Activated CD4-positive, alpha-beta T cell treated with anti-CD3 and anti-CD28 coated beads, Interleukin-2, amount 50 U/mL, for 1 hour (primary cell): ENCODE measurements at places on chromosomes 5 and 9.

- no peak for DNase-seq
These were observed 98.7 kb downstream of the ADCY2 start for GRCh38 chr5:7494481-7495130.

- no peak for DNase-seq
These were observed 31.4 kb upstream of the ANKRD55 start for GRCh38 chr5:56264417-56265025.

GRCh38 chr9:134011401-134011800, 13.9 kb upstream of the BRD3OS start:
- DNase-seq, result no peak

- DNase-seq, result no peak
These were observed 65.2 kb upstream of the ADRA1B start for GRCh38 chr5:159851053-159851452.

DNA sequence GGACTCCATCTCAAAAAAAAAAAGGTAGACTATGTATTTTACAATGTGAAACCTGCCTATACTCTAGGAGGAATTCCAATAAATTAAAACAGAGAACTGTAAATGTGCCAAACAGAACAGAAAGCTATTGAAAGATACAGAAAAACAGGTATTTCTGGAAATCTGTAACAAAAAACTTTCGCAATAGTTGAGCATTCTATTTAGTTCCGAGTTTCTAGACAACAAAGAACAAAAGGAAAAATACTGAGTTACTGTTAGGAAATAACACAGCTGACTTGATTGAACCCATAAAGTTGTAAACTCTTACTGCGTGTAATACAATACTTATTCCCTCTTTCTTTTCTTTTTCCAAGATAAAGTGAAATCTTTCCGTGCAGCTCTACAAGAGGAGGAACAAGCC, 18.6 kb downstream of the DIMT1 start:
- no peak for DNase-seq

DNA sequence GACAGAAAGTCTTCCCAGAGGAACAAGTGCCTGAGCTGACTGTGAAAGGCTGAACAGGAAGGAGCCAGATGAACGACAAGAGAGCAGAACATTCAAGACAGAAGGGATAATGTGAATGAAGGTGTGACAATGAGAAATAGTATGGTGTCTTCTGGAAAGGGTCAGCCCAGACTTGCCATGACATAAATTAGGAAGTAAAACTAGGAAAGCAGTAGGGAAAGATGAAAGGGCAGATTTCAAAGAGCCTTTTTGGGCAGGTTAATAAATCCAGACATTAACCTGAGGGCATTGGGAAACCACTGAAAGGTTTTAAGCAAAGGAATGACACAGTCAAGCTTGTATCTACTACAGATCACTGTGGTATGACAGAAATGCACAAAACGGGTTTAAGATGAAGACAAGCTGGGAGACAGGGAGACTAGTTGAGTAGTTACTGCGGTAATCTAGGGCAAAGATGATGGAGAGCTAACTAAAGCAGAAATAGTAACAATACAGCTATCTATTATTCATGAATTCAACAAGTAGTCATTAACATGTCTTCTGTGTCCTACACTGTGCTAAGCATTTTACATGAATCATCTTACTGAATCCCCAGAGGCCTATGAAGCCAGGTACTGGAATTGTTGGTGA, 580.9 kb upstream of the WWC1 start:
- DNase-seq, result no peak

GRCh38 chr9:95506678-95507463, 9.9 kb downstream of the PTCH1 start:
- DNase-seq, result peak; percentile 23

- no peak for DNase-seq
These were observed 534 bp upstream of the SAPCD2 start for GRCh38 chr9:137070906-137071275.

GRCh38 chr9:123364241-123364824, 8.3 kb downstream of the CRB2 start:
- DNase-seq, result no peak

- peak; percentile 66 for DNase-seq
These were observed 1.8 kb upstream of the FAM78A start for GRCh38 chr9:131277910-131278701.

DNA sequence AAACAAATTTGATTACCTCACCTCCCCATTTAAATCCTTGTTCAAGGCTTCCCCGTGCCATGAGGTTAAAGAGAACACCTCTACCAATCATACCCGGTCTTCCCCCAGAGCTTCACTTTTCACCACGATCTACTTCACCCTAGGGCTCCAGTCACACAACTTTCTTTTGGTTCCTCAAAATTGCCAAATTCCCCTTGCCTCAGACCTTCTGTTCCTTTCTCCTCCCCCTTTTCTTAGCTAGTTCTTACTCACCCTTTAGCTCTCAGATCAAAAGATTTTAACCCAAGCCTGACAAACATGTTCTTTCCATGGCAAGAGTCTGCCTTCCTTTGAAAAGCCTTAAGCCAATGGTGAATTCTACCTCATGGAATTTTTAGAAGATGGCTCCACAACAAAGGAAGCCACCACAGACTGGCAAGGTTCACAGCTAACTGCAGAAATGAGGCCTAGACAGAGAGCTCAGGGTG, 56.7 kb downstream of the MAPKAP1 start:
- no peak for DNase-seq

DNA sequence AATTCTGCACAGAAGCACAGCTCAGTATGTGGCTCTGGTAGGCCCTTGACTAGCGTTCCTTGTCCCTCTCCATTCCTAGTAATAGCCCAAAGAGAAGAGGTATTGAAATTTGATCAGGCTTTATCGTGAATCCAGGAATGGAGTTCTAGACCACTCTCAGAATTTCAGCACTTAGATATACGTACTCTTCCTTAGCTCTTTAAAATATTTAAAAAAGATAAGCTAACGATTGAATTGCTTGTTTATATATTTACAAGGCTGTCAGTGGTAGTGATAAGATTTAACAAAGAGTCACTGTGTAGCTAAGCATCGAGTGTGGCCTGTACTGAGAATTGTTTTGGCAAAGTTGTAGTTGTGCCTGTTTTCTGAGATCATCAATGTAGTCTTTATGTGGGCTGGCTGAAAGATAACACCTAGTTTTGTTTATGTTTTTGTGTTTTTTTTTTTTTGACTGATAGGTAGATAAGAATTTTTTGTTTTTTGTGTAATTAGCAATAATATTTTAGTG, 2.5 kb downstream of the KIAA1958 start:
- no peak for DNase-seq

DNA sequence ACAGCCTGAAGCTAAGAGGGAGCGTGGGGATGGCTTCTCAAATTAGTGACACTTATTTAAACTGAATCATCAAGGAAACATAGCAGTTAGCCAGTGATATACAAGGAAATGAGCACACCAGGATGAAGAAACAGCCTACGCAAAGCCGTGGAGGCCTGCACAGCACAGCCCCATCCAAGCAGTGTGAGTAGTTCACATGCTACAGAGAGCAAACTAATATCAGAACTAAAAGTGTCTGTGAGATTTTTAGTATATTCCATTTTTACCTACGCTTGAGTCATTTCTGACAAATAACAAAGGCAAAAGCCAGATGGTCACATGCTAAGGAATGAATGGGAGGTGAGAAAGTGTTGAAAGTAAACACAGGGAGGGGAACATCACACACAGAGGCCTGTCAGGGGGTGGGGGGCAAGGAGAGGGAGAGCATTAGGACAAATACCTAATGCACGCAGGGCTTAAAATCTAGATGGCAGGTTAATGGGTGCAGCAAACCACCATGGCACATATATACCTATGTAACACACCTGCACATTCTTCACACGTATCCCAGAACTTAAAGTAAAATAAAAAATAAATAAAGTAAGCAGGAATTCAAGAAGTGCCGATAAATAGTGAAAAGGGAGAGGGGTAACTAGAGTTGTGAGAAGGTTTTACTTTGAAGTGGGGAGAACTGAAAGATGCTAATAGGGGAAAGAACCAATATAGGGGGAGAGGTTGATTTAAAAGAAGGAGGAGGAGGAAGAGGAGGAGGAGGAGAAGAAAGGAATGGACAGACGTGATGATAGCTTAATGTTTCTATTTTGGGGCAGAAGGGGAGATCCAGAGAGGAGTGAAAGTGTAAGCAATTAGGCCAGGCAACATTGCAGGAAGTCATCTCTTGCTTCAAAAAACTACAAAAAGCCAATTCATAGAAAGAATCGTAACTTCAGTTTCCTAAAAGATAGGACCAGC, 100.9 kb upstream of the PTGER4 start:
- DNase-seq, result no peak

DNA sequence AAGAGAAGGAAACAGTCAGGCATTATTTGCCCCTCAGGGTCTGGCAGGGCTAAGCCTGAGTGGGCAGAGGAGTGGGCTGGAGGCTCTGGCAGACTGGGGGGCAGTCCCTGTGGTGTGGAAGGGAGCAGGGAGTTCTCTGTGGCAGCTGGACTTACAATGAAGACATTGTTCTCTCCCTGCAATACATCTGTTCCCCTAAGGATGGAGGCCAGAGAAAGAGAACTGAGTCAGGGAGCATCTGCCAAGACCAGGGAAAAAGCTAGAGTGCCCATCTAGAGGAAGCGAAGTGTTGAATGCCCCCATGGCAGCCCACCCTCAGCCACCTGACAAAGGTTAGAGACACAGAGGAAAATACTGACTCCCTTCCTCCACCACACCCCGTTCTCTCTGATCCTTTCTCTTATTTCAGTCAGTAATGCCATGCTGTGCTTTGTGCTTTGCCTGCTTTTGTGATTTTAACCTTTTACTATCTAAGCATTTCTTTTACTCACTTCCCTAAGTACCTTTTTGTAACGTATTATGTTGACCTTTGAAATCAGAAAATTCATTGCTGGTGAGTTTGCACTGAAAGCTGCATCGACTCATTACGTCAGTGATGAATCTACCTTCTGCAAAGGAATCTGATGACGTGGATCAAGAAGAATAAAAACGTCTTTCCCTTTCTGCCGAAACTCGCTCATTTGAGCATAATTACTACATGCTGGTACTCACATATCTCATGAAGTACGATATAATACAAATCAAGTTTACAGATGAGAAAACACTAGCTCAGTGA, 76.0 kb downstream of the ACTL7B start:
- DNase-seq, result no peak

DNA sequence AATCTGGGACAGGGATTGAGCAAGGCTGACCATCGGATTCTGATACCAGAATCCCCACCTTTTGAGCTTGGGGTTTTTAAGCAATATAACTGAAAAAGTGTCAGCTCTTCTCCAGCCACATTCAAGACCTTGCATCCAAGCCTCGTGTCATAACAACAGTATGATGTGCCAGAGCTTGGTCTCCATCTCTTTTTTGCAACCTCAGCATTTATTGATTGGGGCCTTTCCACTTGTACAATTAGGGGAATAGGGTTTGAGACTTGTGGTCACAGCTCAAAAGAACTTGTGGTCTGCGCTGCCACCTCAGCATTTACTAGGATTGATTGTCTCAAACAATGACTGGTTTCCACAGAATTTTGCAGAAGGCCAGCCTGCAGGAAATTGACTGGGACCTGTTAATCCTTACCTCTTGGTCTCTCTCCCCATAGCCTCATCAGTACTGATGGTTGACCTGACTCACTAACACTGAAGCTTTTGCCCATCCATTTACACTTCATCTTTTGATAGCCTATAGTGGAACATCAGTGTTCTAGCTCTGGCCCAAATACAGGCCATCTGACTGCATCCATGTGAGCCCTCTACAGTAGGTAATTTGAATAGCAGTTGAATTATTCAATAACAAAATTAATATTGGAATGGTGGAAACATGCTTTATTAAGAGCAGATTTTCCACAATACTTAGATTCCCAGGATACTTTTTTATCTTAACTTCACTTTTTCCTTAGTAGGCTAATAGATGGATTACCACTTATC, 381.6 kb upstream of the PRR16 start:
- DNase-seq, result no peak

GRCh38 chr5:115895821-115896220, 54.1 kb downstream of the AP3S1 start:
- DNase-seq, result no peak

DNA sequence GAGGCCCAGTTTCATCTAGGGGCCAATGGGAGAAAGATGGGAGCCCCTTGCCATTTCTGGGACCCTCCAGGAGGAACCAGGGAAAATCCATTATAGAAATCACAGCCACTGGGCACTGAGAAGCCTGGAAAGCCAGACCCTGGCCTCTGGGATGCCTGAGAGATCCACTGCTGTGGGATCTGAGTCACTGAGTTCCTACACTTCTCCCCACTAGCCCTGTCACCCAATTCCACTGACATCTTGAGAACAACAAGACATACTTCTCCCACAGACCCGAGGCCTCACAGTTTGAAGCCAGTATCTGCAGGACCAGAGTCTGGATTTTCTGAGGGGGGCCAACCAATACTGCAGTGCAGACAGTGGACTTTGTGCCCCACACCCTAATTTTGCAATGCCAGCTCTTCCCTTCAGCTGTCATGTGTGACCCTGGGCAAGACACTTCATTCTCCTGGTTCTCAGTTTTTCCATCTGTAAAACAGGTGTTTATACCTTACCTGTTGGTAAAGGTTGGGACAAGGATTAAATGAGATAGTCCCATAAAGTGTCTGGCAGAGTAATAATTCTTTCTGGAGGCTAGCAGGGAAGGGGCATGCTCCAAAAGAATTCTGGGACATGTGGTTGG, 46.5 kb downstream of the CXXC5 start:
- no peak for DNase-seq

- DNase-seq, result peak; percentile 70
These were observed 14.8 kb downstream of the AKNA start for GRCh38 chr9:114372921-114373448.

DNA sequence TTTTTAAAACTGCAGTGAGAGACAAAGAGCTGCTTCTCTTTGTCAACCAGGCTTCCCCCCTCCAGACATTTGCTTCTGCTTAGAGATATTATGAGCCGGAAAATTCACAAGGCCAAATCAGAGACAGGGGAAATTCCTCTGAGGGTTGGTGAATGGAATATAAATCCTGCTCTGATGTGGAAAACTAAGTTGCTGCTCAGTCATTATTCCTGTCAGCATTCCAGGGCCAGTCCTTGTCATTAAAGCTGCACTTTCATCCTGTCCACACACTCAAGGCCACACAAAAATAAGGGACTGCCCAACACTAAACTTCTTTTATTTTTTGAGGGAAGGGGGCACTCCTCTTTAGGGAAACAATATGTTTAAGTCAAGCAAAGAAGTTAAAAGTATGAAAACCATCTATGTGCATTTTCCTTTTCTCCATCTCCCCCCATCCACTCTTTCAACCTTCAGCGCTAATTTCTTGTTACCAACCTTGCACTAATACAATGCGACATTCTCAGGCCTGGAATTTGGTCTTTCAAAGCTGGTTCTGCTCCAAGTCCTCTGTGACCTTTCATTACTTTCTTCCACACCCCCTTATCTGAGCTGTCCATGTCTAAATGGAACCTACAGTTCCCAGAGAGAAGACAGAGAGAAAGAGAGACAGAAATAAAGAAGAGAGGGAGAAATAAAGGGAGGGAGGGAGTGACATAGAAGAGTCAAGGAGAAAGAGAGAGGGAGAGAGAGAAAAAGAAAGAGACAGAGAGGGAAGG, 118.9 kb upstream of the S1PR3 start:
- DNase-seq, result no peak

DNA sequence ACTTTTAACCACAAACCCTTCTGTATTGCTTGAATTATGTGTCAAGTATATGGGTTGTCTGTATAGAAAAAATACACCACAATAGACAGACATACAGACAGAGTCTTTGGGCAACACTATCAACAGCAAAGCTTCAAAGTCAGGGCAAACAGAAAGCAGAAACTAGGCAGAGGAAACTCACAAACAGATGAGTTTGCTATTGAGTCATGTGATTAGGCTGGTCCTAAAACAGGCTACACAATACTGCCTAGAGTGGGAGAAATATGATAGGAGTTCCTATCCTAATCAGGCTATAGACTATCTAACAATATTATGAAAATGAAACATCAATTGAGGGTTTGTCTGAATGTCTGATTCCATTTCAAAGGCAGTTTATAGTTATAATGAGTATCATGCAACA, 156.4 kb downstream of the EDIL3 start:
- DNase-seq, result no peak

- no peak for DNase-seq
These were observed 1921.6 kb upstream of the WWC1 start for GRCh38 chr5:166369807-166370206.
